Left renal cortex interstitium (tissue), 4 donors: ENCODE measurements at places on chromosomes 5 and 9.

DNA sequence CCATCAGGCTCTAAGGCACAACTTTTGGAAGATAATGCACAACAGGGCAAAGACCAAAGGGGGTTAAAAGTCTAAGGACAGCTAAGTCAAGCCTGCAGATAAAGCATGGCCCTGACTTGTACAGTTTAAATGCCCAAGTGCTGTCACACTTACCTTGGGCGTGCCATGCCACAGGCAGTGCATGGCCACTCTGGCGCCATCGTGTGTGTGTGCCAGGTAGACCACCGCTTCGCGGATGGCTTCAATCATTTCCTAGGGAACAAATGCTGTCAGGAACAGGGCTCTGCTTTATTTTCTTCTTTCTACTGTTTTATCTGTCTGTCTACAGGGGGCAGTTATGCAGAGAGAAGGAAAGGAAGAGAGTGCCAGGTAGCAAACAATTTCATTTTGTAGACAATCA, 19.3 kb downstream of the PUM3 start:
- no peak for DNase-seq

- DNase-seq, result no peak
These were observed 10.2 kb upstream of the ERGIC1 start for GRCh38 chr5:172823840-172824362.

GRCh38 chr5:31251032-31251431, 57.5 kb downstream of the CDH6 start:
- DNase-seq, result no peak

DNA sequence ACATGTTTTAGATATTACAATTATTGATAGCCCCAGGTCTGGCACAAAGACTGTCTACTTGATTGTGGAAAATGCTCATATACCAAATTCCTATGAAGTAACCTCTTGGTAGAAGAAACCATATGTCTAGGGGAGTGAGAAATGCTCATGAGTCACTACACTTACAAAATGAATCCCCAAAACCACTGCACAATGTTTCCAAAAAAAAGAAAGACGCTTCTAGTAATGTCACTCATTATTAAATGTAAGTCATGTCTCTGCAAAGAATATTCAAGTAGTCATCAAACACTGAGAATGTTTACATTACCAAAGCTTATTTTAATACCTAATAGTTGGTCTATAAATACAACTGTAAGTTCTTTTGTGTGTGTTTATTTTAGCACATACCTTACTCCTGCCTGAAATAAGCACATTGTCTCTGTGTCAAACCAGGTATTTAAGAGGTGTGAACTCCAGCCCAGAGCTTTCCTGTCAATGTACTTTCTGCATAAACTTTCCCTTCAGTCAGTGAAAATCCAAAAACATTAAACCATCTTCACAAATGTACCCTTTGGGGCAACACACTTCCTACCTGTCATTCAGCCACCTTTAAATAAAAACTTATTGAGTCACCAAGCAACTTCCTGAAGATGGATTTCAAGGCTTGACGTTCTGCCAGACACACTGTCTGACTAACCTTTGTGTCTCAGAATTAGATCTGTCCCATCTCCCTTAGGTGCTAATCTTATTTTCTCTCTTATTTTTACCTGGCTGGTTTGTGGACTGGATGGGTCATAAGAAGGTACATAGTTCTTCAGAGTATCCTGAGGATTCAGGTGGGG, 194.0 kb downstream of the NFIB start:
- DNase-seq, result no peak

GRCh38 chr5:96563816-96564215, 98.4 kb upstream of the CAST start:
- no peak for DNase-seq

- DNase-seq, result no peak
These were observed 1.4 kb downstream of the FAM169A start for GRCh38 chr5:74864823-74865222.

GRCh38 chr5:96220610-96221390, 212.2 kb downstream of the PCSK1 start:
- DNase-seq, result no peak

DNA sequence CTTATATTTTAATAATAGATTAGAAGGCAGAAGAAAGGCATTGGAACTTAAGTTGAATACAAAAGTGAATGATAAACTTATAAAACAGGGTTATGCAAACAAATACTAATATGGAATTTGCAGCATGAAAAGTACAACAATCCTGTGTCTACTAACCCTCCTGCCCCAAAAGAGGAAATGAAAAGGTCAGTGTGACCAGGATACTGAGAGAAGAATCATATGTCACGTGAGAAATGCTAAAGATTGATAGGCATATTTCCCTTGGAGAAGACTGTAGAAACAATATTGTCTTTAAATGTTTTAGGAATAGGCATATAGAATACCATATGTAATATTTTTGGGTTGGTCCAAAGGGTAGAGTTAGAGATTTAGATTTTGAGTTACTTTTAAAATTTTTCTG, 3.8 kb downstream of the WDR36 start:
- no peak for DNase-seq
